NCI-H187 (cell line): ENCODE measurements at places on chromosomes 1 and 21.

DNA sequence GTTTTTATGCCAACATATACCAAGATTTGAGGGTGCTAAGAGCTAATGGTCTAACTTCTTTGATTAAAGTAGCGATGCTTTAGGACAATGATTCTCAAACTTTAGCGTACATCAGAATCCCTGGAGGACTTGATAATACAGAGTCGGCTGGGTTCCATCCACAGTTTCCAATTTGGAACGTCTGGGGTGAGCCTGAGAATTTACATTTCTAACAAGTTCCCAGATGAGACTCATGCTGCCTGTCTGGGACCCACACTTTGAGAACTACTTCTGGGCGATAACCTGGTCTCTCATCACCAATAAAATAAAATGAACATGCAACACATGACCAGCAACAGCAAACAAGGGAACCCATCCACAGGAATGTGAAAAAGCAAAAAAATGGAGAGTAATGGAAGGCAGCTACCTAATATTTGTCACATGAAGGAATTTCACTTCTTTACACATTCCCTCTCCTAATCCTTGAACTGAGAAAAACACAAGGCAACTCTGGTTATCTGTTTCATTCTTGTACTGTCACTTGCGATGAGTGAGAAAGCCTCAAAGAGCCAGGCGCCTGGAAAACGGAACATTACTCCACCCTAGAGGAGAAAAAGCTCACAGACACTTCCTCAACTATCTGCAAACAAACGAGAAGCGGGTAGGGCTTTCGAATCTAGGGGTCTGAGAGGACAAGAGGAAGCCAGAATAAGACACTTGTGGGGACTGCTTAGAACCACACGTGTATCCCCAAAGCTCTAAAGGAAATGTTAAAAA lies 14.0 kb downstream of the HSF2BP start:
- DNase-seq = no peak

- no peak for DNase-seq
Measured at GRCh38 chr1:62294261-62294660, 25.0 kb downstream of the KANK4 start.

DNA sequence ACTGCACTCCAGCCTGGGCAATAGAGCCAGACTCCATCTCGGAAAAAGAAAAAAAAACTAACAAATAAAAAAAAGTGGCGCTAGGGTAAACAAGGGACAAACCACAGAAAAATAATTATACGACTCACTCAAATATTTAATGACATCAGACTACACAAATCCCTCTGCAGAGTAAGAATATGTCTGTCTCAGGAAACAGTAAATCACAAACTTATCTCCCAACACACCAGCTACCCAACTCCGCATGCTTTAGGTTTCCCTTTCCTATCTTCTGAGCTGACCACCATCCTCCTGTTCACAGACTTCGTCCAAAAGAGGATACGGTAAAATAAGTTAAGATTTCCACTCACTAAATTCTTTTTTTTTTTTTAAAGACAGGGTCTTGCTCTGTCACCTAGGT lies 16.2 kb downstream of the WDR47 start:
- DNase-seq = no peak

GRCh38 chr1:99965646-99966375 lies 4.0 kb upstream of the SLC35A3 start:
- no peak for DNase-seq

GRCh38 chr1:44043176-44044070 lies 12.2 kb upstream of the SLC6A9 start:
- no peak for DNase-seq

GRCh38 chr1:172915271-172915670 lies 135.5 kb downstream of the TNFSF18 start:
- DNase-seq = no peak

GRCh38 chr1:7552402-7552801 lies 218.7 kb upstream of the VAMP3 start:
- DNase-seq = no peak
